ENCODE measurements at places on chromosomes 13 and 19.
A peak's percentile ranks its signal among the peaks of the same experiment; 100 is the strongest.

DNA sequence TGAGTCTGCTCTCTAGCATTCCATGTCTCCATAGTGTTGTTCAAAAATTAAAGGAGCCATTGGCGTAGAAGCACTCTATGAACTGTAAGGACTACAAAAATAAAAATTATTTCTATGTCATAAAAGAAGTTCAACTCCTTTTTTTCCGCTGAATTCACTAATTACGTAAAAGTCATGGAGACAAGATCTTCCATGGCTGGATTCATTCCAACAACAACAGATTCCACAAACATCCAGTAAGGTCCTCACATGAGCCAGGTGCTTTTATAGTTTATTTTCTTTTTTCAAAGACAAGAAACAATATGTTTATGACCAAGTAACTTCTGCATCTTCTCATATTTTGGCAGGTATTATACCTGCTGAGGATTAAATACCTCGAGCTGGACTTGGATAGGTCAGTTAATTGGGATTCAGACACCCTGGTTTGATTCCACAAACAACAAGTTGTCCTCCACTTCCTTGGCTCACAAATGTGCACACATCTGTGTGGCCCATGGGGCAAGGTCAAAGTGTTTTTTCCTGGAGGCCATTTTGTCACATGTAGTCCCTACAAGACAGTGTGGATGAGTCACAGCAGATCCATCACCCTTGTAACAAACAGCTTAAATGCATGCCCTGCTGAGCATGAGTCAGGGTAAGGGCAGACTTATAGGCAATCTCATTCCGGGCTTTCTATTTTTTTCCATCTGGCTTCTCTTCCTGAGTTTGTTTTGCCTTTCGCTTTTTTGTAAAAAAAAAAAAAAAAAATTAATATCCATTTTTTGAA lies 475.6 kb downstream of the COG6 start:
- no peak for DNase-seq

DNA sequence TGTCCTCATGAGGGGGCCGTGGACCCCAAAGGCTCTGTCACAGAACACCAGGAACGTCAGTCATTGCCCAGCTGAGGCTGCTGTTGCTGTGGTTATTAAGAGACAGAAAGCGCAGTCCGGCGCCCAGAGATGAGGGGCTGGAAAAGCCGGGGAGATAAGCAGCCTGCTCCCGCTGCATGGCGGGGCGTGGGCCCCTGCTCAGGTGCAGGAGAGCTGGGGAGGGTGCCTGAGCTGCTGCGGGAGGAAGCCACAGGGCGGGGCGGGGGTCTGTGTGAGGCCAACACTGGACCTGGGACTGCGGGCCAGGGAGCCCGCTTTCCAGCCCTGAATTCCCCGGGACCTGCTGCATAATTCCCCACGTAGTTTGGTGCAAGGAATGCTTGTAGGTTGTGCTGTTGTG lies 11.3 kb downstream of the SOX1 start:
- no peak for DNase-seq

GRCh38 chr19:50651174-50651573 lies 1.9 kb downstream of the C19orf81 start:
- DNase-seq = no peak

DNA sequence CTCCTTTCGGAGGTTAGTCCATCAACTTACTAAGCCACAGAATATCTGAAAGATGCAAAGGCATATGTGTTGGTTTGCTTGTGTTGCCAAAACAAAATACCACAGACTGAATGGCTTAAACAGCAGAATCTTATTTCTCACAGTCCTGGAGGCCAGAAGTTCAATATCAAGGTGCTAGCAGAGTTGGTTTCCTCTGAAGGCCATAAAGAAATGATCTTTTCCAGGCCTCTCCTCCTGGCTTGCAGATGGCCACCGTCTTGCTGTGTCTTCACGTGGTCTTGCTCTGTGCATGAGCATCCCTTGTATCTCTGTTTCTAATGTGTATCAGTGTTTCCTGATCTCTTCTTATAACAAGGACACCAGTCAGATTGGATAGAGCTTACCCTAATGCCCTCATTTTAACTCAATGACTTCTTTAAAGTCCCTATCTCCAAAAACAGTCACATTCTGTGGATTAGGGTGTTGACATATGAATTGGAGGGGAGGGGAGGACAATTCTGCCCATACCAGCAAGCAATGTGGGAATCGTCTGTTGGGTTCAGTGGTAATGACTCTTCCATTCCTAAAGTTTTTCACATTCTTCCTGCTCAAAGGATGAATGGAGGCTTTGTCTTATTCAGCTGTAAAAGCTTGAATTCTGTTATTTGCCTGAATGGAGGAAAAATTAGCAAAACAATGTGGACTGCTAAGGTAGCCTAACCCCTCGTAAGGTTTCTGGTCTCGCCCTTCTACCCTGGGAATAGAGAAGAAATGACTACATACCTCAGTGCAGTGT lies 715.7 kb downstream of the DIAPH3 start:
- no peak for DNase-seq

DNA sequence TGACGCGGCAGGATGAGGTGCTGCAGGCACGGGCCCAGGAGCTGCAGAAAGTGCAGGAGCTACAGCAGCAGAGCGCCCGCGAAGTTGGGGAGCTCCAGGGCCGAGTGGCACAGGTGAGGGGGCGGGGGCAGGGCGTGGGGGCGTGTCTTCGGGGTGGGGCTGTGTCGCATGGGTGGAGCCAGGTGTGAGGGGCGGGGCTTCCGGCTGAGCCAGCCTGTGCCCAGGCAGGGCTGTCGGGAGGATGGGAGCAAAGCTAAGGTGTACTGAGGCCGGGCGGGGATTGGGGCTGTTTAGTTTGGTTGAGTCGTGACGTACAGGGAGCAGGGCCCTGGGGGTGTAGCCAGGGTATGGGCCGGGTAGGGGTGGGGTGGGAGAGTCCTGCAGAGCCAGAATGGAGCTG lies 62.3 kb downstream of the KCNC3 start:
- peak; percentile 44 for DNase-seq

DNA sequence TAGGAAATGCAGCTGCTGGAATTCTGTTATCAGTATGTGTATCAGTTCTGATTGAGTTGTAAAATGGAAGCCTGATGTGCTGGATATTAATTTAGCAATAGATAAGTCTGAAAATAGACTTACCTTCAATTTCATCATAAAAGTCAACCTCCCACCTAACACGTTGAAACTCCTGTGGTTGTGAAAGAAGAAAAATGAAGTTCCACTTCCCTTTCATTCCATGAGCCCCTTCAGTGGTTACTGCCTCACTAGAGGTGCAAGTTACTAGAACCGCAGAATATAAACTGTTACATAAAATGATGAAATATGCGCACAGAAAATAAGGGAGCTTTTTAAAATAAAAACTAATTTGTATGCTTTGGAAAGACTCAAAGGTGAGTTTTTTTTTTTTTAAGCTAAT lies 249.2 kb downstream of the SHISA2 start:
- DNase-seq = no peak

- DNase-seq = no peak
Measured at GRCh38 chr13:30864433-30865122, 41.5 kb upstream of the MEDAG start.

GRCh38 chr19:9308091-9308770 lies 1.4 kb downstream of the ZNF699 start:
- DNase-seq = no peak

GRCh38 chr13:88217372-88217771 lies 546.2 kb downstream of the SLITRK5 start:
- DNase-seq = no peak

DNA sequence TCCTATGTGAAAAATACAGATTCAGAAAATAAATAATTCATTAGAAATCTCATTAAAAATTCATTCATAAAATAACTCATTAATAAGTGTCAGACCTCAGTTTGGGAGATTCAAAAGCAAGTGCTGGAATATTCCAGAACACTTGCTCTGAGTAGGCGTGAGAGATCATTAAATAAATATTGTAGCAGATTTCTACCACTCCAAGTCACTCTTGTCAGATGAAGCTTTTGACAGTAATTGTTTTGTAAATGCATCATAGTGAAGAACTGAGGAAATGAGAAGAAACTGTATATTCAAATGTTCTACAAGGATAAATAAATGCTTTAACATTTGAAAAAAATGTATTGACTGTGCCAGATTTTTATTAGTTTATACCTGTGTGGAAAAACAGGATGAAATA lies 1228.1 kb downstream of the SLITRK1 start:
- no peak for DNase-seq

Measured in activated T-cell treated with anti-CD3 and anti-CD28 coated beads, Interleukin-2, amount 50 U/mL, for 72 hours (primary cell).